ENCODE measurements at places on chromosomes 2 and 18. TPM values are rescaled to one million over a fixed set of nuclear protein-coding genes. Genes with fewer than 3 reads are reported as not detected.
A peak's percentile ranks its signal among the peaks of the same experiment; 100 is the strongest.

DNA sequence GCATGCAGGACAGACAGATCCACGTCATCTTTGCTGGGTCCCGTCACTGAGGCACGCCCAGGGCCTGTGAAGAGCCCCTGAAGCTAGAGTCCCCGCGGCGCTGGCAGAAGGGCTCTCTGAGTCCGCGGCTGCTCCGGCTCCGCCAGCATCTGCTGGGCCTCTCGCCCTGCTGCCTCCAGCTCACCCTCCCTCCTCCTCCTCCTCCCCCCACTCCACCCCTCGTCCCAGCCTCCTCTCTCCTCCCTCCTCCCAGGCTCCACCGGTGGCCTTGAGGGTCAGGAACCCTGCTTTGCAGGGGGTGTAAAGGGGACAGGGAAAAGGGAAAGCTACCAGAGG, at the start of gene TNS1:
Gene TNS1, minus strand, starts transcription at position 151 of the 336 bp plus-strand sequence. Its CDS starts 123 bp downstream, at position 28.
- peak; percentile 79 for DNase-seq

DNA sequence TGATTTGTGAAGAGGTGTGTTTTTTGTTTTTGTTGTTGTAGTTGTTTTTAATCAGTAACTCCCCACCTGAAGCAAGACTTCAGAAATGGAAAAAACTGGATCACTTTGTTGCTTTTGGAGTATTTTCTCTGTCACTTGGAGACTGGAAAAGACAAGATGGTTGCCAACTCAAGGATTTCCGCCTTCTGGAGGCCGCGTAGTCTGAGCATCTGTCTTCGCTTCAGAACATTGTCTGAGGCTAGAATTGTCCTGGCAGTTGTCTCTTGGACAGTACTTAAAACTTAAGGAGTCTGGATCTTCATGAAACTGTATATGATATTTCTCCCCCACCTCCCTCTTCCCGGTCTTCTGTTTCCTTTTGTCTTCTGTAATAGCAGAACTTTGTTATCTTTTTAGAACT, 67.7 kb downstream of the ARHGAP28 start:
- no peak for DNase-seq

- no peak for DNase-seq
Measured at GRCh38 chr2:54964271-54964670, 86.0 kb downstream of the RTN4 start.

DNA sequence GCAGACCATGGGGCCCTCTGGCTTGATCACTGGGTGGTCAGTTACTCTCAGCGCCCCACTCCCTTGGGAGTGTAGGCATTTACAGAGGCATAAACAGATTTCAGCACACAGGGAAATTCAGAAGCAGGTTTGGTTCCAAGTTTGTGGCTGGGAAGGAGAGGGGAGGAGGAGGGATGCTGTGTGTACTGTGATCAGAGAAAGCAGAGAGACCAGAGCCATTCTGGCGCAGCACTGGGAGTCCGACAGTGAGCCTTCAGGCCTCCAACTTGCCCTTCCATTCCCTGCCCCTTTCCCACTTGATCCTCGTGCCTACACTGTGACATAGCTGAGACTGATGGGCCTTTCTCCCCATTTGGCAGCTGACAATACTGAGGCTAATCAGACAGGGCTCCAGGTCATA, 47.8 kb upstream of the LOXHD1 start:
- DNase-seq: no peak

GRCh38 chr2:226256709-226257376, 542.8 kb downstream of the IRS1 start:
- no peak for DNase-seq

- DNase-seq: no peak
Measured at GRCh38 chr2:101185656-101186055, 34.5 kb upstream of the TBC1D8 start.

DNA sequence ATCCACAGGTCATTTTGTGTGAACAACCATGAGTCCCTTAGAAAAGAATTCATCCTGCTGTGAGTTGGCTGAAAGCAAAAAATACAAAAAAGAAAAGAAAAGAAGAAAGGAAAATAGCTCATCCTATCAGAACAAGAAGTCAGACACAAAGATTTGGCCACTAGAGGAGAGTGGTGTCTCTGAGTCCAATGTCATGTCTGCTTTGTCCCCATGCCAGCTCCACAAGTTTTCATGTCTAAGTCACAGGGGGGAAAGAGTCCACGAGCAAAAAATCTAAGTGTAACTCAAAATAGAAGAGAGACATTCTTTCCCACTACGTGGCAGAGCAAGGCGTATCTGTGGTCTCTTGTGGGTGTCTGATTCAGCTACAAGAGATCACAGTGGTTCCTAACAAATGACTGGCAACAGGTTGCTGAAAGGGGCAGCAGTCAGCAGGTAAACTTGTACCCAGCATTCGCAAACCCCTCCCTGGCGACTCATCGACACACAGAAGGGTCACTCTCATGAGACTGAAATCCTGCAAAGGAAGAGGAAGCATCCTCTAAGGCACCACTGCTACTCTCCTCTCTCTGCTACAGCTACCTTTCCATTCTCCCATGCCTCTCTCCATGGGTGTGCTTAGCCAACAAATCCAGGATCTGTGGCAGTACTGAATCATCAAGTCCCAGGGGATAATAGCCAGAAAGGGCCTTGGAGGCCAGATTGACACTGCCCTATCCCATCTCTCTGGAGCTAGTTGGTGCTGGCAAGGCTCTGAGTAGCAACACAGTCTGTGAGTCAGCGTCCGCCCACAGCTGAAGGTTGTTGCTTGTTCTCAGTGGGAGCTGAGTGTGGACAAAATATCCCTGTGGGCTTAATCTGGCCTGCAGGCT, 123.0 kb upstream of the SLC39A10 start:
- DNase-seq: no peak

GRCh38 chr2:20537423-20538307, 90.8 kb downstream of the RHOB start:
- DNase-seq: no peak

GRCh38 chr2:7567646-7568045, 650.4 kb downstream of the RNF144A start:
- DNase-seq: no peak

DNA sequence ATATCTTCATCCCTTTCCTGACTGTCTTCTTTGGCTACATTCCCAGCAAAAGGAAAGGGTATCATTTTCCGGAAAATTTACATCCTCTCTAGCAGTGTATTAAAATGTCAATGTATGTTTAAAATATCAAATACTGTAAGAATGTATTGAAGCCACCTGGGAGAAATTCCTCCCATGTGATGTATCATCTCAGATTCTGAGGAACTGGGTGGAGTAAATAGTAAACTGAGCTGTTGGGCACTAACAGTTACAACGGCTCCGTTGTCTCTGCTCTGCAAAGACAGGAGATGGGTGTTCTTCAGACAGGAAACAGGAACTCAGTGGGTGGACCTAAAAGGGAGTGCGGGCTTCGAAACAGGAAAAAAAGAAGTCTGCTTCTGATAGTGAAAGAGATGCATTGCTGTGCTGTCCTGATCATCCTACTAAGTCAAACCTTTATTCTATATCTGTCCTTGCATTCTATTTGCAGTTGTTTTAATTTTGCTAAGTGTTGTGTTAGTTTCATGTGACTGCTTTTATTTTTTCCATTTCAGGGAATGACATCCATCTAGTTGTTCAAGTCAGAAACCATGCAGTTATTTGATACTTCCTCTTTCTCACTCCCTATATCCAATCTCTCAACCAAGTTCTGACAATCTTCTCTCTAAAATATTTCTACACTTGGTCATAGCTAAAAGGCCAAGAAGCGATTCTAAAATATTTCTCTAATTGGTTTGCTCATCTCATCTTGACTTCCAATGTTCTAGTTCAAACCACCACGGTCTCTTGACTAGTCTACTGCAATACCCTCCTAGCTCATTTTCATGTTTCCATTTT, 19.4 kb downstream of the DOK1 start:
- DNase-seq: no peak

The ADGRF3 gene
- total RNA-seq: not detected

DNA sequence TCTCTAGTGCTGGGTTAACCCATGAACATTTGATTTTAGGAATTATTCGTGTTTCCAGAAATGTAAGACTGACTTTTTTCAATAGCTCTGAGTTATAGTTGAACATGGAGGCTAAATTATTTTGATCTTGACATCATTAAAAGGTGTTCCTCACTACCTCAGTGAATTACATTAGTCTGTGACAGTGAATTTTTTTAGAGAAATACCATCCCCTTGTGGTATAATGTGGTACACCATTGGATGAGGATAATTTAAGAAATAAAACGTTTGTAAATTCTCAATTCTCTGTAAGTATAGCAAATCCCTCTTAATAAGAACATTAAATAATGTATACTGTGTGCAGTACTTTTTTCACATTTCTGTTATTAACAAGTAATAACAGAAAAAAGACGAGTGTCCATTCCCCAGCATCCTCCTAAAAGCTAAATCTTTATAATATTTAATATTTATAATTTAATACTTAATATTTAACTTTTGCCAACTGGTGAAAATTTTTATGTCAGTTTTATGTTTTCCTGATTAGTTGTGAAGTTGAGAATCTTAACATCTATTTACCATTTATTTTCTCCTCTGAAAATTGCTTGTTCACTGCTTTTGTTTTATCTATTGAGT, 70.3 kb upstream of the CWC22 start:
- DNase-seq: no peak

- DNase-seq: no peak
Measured at GRCh38 chr18:50388988-50389387, 14.1 kb downstream of the SKA1 start.

DNA sequence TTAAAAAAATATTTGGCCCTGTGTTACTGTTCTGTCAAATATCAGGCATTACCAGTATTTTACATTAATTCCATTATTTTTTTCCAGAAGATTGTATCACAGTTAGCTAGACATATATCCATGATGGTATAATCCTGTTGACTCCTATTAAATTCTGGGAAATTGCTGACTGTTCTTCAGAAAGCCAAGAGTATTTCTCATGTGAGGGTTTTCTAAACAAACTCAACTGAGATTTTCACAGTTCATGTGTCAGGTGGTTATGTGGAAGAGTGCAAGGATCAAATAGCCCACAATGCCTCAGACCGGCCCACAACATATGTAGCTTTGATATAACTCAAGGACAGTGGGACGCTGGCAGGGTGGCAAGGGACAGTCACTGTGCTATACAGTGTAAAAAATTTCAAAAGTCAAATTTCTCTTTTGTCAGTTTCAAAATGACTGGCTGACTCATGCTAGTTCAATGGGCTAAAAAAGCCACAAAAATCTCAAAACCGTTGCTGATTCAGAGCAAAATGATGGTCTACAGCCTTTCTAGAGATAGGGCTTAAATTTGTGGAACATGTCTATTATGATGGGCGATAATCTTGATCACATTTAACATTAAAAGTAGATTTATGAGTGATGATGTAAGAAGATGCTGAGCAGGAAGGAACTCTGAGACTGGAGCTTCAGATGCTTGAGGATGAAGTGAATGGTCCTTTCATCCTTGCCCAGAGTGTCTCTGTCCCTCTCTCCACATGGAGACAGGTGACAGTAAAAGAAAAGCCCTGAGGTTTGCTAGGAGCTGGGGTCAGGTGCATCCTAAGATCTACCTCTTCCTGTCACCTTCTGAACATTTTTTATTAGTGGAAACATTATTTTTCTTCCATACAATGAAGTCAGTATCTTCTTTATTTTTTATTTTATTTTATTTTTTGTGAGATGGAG, 175.8 kb upstream of the PIEZO2 start:
- no peak for DNase-seq

All from sciatic nerve (tissue), 2 donors.